ENCODE measurements at places on chromosomes 3 and 15.

DNA sequence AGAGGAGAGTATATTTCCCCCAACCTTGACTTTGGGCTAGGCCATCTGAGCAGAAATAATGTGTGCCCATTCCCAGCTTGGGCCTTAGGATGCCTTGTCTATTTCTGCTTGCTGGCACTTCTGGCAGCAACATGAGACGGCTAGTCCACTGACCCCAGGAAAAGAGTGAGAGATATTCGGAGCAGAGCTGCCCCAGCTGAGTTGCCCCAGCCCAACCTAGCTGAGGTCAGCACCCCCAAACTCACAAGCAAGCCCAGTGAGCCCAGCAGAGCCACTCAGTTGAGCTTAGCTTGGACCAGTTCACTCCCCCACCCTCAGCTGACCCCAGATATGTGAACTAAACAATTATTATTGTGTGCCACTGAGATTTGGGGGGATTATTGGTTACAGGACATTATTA is 20.2 kb downstream of the ITGA11 start:
- DNase-seq = no peak

DNA sequence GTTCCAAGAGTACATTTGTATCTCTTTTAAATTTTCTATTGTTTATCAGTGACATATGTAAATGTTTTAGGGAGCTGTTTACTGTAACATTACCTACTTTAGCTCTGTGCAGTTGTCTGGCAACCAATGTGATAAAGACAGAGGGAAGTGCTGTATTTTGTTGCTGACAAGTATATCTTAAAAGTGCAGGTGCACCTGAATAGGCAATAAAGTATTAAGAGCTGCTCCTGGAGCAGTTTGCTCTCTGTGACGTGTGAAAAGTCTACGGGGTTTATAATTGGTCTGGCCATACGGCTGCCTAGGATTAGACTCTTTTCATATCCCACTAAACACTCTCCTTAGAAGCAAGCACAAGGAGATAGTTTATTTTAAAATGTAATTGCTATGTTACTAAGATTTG is 178.3 kb downstream of the IGF1R start:
- DNase-seq = no peak

DNA sequence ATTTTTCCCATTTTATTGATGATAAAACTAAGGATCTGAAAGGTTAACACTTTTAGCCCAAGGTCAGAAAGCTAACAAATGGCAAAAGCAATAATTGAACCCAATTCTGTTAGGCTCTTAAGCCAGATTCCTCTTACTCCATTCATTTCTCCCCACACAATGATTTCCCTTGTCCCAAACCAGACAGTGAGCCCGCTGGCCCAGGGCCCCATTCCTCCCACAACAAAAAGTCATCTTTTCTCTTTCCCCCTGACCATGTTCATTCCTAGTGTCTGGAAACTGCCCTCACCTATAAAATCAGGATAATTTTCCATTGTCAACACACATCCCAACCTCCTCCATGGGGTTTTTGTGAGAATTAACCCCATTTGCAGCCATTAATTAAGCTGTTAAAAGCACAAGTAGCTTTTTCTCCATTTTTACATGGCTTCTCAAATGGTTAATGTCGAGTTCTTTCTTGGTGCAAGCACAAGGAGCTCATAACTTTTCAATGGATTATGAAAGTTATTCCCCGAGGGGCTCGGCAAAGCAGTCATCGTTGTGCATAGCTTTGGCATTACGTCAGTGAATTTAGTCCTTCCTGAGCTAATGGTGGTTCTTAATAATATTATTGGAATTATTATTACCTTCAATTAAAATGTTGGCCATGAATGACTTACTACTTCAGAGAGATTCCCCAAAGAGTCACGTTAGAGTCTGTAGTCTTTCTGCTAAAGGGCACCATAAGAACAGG is 151.0 kb upstream of the WNT5A start:
- DNase-seq = no peak

- DNase-seq = no peak
Observed at GRCh38 chr3:33803252-33803651, 4.8 kb downstream of the PDCD6IP start.

- DNase-seq = no peak
Observed at GRCh38 chr3:25344670-25345069, 83.4 kb upstream of the RARB start.

- peak; percentile 48 for DNase-seq
Observed at GRCh38 chr15:55267401-55268175, 22.0 kb downstream of the RAB27A start.
